ENCODE measurements at places on chromosomes 13 and 19.

DNA sequence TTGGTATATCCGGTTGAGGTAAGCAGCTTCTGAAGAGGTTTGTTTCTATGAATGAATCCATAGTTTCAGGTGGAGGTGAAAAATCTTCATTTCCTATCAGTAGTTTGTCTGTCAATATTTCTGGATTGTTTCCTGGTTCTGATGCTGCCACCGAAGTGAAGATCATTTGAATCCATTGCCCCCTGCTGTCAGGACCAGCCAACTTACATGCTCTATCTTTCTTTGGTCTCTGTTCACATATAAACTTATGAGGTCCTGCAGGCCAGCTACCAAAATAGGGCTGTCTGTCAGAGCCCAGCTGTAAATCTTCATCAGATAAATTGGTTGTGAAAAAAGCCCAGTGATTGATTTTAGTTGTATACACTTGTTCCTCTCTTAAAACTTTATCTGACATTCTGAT, 15.2 kb upstream of the N4BP2L1 start:
- peak; percentile 51 for DNase-seq

GRCh38 chr19:6047741-6048251, 62.5 kb downstream of the RFX2 start:
- no peak for DNase-seq

DNA sequence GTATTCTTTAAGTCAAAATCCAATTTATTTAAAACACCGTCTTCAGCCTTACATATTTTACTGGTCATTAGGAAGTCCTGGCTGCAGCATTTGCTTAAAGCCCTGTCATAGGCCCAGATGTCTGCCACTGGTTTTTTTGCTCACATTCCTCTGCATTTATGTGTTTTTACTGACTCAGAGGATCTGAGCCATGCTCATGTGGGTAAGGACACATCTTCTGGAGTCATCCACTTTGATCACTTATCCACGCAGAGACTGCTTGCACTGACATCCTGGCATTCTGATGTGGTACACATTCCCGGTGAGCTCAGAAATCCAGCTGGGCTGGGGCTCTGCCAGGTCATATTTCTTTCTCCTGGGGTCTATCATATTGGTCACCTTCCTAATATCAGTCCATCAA, 531.7 kb upstream of the ARGLU1 start:
- DNase-seq, result no peak

- DNase-seq, result no peak
These were observed 59.3 kb downstream of the OXGR1 start for GRCh38 chr13:96934889-96935489.

- no peak for DNase-seq
These were observed 92.5 kb upstream of the KL start for GRCh38 chr13:32923725-32924124.

- no peak for DNase-seq
These were observed 1.2 kb upstream of the DNAJB1 start for GRCh38 chr19:14519245-14519859.

DNA sequence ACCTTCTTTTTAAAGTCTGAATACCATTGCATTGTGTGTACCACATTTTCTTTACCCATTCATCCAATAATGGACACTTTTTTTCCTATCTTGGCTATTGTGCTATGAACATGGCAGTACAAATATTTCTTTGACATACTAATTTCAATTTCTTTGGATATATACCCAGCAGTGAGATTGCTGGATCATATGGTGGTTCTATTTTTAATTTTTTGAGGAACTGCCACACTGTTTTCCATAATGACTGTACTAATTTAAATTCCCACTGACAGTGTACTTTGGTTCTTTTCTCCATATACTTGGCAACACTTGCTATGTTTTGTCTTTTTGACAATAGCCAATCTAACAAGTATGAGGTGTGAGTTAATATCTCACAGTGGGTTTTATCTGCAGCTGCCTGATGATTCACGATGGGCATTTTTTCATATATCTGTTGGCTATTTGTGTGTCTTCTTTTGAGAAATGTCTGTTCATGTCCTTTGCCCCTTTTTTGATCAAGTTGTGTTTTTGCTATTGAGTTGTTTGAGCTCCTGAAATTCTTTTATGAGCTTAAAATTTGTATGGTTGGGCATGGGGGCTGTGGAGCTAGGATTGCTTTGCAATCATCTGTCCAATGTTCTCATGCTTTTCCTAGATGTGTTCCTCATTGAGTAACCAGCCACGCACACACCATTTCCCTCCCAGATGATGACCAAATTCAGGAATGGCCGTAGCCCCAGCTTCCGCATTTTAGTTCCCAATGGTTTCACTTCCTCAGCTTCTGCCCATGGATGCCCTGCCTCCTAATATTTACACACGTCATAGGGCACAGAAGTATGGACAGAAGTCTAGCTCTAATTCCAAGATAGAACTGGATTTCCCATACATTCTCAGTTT, 380.0 kb upstream of the SGCG start:
- peak; percentile 12 for DNase-seq

DNA sequence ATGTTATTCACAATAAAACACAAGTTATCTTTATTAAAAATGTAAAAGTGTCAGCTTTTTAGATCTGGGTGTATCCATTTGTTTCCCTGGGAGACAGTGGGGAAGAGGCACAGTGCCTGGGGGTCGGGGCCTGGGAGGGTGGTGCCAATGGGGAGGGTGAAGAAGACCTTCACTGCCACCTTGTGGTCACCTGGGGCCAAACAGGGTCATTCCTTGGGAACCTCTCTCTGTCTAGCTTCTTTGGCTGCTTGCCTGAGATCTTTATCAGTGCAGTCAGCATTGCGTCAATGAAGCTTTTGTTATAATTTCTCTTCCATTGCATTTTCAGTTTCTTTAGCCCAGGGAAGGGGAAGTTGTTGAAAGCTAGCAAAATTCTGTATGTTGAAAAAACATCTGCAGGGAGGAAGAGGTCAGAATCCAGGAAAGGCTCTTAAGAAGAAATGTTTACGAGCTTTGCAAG, 39.1 kb downstream of the PCDH8 start:
- DNase-seq, result peak; percentile 27

GRCh38 chr13:99495466-99496183, 5.6 kb upstream of the TM9SF2 start:
- no peak for DNase-seq

DNA sequence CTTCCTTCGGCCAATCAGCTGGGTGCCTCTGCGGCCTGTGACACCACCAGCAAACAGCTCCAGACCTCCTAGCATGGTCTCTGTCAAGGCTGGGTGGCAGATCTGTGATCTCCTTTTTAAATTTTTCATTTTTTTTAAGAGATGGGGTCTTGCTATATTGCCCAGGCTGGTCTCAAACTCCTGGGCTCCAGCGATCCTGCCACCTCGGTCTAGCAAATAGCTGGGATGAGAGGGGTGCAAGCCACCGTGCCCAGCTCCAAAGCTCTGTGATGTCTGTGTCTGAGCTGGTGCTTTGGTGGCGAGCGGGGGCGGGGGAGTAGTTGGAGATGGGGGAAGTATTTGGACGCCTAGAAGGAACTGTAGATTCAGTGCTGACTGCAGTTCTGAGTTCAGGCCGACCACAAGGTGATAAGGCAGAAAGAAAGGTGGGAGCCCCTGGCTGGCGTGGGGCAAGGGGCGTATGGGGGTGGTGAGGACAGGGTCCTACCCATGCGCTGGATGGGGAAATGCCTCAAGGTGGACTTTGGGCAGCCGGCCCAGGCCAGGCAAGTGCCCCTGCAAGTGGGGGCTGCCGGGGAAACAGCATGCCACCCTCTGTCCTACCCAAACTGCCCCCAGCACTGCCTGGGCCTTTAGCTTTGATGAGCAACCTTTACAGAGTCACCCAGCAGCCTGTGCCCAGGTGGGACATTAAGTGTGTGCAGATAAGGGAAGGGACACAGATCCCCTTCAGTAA, 5.5 kb downstream of the DPP9 start:
- no peak for DNase-seq

GRCh38 chr13:113889467-113889866, 25.6 kb upstream of the GAS6 start:
- no peak for DNase-seq

All from CD4-positive, alpha-beta T cell treated with Interleukin-21 for 1 hour (primary cell).